Activated CD8-positive, alpha-beta memory T cell treated with anti-CD3 and anti-CD28 coated beads for 1 hour (primary cell): ENCODE measurements at places on chromosomes 16 and 17.

DNA sequence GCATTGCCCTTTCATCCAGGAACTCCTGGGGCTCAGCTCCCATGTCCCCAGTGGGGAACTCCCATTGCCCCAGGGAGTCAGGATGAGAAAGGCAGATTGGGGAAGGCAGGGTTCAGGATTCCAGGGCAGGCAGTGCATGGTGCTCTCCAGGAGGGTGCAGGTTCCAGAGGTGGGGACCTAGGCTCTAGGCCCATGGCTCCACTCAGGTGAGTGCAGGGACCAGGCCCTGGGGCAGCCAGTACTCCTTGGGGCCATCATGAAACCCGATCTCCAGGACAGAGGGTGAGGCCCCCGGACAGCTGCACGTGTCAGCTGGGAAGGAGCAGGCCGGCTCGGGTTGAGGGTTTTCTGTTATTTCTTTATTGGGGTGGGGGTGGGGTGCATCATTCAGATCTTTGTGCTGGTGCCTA lies 1.3 kb upstream of the MTSS2 start:
- no peak for DNase-seq

DNA sequence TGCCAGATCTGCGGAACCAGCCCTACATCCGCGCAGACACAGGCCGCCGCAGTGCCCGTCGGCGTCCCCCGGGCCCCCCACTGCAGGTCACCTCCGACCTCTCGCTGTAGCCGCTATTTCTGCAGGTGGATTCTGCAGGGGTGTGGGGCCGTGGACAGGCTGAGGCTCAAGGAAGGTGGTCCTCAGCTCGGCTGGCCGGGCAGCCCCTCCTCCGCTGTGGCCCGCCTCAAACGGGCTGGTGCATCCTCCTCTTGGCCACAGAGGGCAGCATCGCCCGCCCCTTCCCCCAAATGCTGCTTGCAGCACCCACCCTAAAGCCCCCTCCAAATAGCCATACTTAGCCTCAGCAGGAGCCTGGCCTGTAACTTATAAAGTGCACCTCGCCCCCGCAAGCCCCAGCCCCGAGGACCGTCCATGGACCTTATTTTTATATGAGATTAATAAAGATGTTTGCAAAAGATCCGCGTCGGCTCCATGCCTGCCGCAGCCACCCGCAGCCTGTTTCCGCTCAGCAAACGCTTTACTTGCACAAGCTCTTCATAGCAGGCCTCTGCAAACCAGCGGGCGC lies 14.9 kb downstream of the SPATA32 start:
- no peak for DNase-seq

DNA sequence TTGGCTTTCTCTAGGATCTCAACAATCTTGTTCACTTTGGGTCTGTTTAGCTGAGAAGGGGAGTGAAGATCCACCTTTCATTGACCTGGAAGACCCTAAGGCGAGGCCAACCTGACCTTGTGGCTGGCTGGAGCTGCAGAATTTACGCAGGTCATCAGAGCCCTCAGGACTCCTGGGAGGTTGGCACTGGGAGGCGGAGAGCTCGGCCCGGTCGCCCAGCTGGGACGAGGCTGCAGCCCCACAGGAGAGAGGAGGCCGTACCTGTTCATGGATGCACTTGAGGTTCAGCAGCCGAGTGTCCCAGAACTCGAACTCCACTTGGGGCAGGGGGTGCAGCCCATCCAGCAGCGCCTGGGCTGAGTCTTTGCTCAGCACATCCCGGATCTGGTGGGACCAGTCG lies 5.9 kb downstream of the DNAH17 start:
- no peak for DNase-seq

GRCh38 chr16:78443542-78444364 lies 344.3 kb downstream of the WWOX start:
- DNase-seq, result no peak

DNA sequence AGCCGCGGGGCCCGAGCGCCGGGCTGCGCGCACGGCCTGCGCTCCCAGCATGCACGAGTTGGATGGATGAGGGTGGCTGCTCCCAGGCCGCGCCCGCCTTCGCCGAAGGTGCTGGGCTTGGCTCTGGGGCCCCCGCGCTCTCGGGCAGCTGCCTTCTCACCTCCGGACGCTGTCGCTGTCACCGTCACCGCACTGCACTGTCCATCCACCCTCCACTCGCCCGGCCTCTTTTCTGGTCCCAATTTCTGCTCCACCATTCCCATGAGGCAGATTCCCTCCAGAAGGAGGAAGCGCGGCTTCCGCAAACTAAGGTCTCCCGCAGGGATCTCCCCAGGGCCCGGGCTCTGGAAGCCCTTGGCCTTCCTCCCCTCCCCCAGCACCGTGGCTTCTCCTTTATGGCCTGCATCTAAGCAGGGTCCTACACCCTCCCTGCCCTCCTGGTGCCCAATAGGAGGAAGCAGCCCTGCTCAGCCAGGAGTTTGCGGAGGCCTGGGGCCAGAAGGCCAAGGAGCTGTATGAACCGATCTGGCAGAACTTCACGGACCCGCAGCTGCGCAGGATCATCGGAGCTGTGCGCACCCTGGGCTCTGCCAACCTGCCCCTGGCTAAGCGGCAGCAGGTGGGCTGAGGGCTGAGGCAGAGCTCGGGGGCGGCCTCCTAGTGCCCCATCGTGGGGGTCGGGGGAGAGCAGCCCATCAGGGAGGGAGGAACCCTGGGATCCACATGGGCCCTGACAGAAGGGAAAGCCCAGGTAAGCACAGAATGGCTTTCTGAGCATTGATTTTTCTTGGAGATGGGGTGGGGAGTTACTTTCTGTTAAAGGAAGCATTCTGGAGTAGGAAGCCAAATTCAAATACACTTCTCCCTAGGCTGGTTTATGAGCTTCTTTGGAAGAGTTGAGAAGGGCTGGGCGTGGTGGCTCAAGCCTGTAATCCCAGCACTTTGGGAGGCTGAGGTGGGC lies 899 bp downstream of the ACE start:
- no peak for DNase-seq

DNA sequence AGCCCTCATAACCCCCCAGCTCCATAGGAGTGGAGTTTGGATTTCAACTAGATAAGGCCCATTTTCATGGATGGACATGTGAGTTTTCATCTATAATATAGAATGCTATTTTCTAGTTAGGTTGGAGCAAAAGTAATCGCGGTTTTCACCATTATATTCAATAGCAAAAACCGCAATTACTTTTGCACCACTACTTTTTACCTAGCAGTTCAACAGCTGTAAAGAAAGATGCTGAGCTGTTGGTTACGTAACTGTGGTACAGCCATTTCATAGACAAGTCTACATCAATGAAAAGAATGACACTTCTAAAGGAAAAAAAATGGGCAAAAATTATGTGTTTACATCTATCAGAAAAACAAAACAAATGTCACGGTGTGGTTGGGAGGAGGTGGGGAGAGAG lies 507.7 kb downstream of the MAF start:
- no peak for DNase-seq

GRCh38 chr17:36485805-36486203 lies 677 bp upstream of the ZNHIT3 start:
- no peak for DNase-seq

DNA sequence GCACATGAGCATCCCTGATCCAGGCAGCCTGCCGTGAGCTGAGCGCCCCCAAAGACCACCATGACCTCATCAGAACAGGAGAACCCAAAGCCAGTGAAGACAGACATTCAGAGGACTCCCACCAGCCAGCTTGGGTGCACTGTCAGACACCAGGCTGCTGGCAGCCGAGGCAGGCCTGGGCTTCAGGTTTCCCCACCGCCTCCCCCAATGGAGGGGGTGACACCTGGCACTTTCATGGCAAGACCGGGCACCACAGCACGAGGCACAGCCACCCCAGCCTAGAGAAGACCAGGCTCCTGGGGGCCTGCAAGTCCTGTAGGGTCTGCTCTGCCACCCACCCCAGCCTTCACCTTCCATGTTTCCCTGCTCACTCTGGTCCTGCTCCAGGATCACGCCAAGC lies 140.5 kb downstream of the C16orf95 start:
- no peak for DNase-seq
